ENCODE measurements at places on chromosomes 1 and 21.

GRCh38 chr1:223711173-223711572, 1.2 kb upstream of the CAPN2 start:
- no peak for DNase-seq

DNA sequence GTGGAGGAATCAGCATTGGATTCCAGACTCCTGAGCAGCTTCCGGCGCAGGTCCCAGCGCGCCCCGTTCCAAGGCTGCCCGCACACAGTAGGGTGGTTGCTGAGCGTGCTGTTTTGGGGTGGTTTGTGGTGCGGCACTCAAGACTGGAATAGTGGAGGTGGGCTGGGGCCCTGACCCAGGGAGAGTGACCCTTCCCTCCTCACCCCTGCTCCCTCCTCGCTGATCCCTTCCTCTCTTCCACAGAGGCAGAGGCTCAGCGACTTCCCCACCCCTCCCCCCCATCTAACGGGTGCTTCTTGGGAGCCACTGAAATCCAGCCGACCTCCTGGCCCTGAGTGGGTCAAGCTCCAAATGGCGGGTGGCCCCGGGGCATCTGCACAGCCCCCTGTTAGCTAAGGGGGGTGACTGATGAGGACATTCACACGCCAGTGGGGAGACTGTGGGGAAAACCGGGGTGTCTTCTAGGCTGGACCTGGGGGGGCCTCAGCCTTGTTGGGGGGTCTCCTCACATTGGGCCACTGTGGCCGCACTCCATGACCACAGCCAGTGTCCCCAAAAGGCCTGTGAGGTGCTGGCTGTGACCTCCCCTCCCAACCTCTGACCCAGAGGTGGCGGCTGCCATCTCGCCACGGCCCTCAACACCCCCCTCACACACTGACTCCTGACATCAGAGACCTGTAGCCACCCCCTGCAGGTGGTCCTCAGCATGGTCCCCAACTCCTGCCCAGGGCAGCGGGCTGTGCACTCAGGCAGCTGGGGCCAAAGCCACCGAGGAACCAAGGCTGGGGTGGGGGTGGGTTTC, 3.9 kb upstream of the HES4 start:
- DNase-seq: no peak

- DNase-seq: no peak
Observed at GRCh38 chr1:53147174-53147573, 4.7 kb upstream of the SLC1A7 start.

- no peak for DNase-seq
Observed at GRCh38 chr1:161311595-161312181, 1.9 kb upstream of the MPZ start.

DNA sequence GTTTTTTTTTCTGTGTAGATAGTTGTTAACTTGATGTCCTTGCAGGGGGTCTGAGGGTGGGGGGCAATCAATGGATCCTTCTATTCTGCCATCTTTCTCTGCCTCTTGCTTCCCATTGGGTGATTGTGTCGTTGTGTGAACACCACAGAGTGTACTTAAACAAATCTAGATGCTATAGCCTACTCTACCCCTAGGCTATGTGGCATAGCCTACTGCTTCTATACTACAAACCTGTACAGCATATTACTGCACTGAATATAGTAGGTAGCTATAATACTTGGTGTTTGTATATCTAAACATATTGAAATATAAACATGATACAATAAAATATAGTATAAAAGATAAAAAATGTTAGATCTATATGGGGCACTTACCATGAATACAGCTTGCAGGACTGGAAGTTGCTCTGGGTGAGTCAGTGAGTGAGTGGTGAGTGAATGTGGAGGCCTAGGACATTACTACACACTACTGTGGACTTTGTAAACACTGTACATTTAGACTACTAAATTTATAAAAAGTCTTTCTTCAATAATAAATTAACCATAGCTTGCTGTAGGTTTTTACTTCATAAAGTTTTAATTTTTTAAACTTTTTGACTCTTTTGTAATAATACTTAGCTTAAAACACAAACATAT, 105.4 kb downstream of the CENPF start:
- peak; percentile 39 for DNase-seq

All from foreskin fibroblast (primary cell).